Naive B cell (primary cell): ENCODE measurements at places on chromosomes 12 and 14. TPM values are rescaled to one million over a fixed set of nuclear protein-coding genes. Genes with fewer than 3 reads are reported as not detected.

The DPY19L2 gene
- polyA plus RNA-seq, result 0.25 TPM

The CBLN3 gene
- polyA plus RNA-seq, result 2.6 TPM

The EIF2S3B gene
- 0.70 TPM for polyA plus RNA-seq

DNA sequence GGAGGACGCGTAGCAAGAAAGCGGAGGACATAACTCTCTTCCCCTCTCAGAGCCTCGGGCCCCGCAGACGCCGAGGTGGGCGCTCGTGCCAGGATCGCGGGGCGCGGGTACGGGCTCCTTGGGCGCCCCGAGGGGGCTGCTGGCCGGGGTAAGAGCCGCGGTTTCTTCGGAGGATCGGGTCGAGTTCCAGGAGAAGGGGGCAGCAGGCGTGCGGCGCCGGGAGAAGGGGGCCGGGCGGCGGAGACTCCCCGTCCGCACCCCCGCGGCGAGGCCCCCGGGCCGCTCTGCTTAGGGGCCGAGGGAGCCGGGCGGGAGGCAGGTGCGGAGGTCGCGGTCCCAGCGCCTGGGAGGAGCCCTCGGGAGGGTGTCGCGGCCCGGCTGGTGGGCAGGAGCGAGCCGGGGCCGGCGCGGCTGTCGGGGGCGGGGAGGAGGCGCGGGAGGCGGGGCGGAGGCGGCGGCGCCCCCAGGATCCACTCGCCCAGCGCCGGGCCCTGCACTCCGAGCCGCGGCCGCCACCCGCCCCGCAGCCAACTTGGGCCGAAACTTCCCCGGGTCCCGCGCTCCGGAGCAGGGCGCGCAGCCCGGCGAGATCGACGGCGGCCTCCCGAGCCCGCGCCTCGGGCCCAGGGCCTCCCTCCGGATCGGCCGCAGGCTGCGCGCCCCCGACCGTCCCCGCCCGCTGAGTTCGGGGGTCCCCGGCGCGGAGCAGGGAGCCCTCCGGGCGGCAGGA lies 64.4 kb downstream of the FBXL14 start:
- H3K27ac ChIP-seq, result peak overlapping the region; percentile 68
- peaks cover 54% of the 10 kb centered on the region for H3K27me3 ChIP-seq
- H3K36me3 ChIP-seq, result peaks cover 7% of the 10 kb centered on the region
- H3K4me1 ChIP-seq, result peaks cover 27% of the 10 kb centered on the region
- DNase-seq, result no peak

DNA sequence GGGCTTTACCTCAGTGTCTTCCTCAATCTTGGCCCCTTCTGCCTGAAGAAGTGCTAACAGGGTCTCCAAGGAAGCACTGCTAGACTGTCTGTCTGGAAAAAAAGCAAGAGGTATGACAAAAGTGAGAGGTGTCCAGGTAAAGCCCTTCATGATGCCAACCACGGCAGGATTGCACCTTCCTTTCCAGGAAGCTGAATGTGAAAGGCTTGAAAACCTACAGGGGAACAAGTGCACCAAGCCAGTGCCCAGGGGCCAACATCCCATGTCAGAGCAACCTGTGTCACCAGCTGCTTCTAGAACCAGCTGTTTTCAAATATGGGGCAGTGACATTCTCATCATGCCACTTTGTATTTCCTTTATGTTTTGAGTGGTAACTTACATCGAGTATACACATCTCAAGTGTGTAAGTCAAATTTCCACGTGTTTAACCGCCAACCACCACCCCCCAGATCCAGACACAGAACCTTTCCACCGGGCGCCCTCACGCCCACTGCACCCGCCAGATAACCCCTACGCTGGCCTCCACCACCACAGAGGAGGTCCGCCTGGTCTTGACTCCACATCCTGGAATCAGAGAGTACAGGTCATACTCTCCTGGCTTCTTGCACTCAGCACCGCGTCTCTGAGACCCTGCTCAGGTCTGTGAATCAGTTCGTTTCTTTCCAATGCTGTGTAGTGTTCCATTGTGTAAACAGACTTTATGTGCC lies 27.3 kb downstream of the VPS37B start:
- H3K4me1 ChIP-seq, result peaks cover 83% of the 10 kb centered on the region
- H3K27me3 ChIP-seq, result no peaks in the 10 kb centered on the region
- no peak for DNase-seq
- H3K36me3 ChIP-seq, result peaks cover 9% of the 10 kb centered on the region
- peak overlapping the region; percentile 89 for H3K27ac ChIP-seq
- H3K4me3 ChIP-seq, result peak overlapping the region; percentile 82

DNA sequence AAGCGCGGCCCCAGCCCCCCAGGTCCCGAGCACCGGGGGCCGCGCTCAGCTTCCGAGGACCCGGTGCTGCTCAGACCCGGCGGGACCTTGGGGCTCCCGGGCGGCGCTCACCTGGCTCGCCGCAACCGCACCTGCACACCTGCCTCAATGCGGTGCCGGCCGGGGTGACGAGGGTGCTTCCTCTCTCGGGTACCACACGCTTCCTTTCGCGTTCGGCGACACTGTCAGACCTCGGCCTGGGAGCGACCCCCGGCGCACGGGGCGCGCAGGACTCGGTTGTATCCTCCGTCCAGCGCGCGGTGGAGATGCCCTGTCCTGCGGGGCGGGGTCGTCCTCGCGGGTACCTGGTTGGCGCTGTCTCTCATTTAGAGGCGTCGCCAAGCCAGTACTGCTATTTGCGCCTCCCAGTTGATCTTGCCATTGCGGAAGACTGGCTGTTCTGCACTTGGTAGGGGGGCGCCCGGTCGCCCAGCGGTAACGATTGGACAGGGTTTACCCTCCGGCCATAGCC lies 718 bp downstream of the PACS2 start:
- H3K4me1 ChIP-seq, result peaks cover 28% of the 10 kb centered on the region
- H3K4me3 ChIP-seq, result peak overlapping the region; percentile 87
- H3K27me3 ChIP-seq, result no peaks in the 10 kb centered on the region
- H3K27ac ChIP-seq, result peak overlapping the region; percentile 92
- no peaks in the 10 kb centered on the region for H3K36me3 ChIP-seq

- no peaks in the 10 kb centered on the region for H3K4me1 ChIP-seq
- no peak for DNase-seq
- H3K27ac ChIP-seq, result no peak overlapping the region
Observed at GRCh38 chr14:80658155-80658554, 283.4 kb downstream of the CEP128 start.
